ENCODE measurements at places on chromosomes 3 and 15. TPM values are rescaled to one million over a fixed set of nuclear protein-coding genes. Genes with fewer than 3 reads are reported as not detected.

Gene BDH1
- total RNA-seq = 5.5 TPM

Gene LRRC34
- 1.4 TPM for total RNA-seq

Gene CHDH
- under 0.01 TPM for total RNA-seq

Gene TMF1
- total RNA-seq = 51.0 TPM

Data from smooth muscle cell of bladder (primary cell).